ENCODE measurements at places on chromosomes 7 and 10.
A peak's percentile ranks its signal among the peaks of the same experiment; 100 is the strongest.

- no peak for DNase-seq
Measured at GRCh38 chr7:128918016-128918665, 7.6 kb upstream of the KCP start.

DNA sequence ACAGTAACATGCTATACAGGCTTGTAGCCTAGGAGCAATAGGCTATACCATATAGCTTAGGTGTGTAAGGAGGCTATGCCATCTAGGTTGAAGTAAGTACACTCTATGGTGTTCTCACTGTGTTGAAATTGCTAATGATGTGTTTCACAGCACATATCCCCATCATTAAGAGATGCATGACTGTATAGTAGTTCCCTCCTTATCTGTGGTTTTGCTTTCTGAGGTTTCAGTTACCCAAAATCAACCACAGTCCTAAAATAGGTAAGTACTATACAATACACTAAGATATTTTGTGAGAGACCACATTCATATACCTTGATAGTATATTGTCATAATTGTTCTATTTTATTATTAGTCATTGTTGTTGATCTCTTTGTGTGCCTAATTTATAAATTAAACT is 12.7 kb downstream of the FZD1 start:
- DNase-seq: no peak

DNA sequence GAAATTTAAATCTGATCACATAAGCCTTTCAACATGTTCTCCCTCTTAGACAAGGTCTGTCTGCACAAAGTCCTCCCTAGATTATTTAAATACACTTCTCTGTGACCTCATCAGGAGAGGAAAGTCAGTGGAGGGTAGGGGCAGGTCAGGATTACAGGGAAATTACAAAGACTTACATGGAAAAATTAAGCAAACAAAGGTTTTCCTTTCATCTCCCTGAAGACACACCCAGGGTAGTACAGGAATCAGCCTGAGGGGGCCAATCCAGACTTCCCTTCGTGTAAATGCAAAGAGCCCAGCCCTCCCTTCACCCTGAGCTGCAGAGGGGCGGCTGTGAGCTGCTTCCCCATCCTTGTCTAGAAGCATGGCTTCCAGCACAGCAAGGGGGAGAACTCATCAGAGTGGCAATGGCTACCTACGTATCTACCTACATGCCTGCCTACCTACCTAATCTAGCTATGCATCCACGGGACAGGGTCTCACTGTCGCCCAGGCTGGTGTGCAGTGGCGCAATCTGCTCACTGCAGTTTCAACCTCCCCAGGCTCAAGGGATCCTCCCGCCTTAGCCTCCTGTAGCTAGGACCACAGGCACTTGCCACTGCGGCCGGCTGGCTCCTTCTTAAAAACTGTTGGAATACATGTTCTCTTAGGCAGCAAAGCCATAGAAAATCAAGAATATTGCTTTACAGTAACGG is 33.2 kb downstream of the PITRM1 start:
- DNase-seq: no peak

GRCh38 chr7:109552017-109552416 is 982.3 kb downstream of the DNAJB9 start:
- no peak for DNase-seq

DNA sequence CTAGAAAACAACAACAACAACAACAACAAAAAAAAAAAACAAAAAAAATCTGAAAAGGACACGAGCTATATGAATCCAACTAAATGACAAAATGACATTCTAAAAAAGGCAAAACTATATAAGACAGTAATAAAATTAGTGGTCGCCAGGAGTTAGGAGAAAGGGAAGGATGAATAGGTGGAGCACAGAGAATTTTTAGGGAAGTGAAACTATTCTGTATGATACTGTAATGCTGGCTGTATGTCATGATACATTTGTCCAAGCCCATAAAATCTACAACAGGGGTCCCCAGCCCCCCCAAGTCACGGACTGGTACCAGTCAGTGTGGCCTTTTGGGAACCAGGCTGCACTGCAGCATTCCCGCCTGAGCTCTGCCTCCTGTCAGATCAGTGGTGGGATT is 2.8 kb upstream of the PUS7 start:
- DNase-seq: no peak

GRCh38 chr10:104735757-104736391 is 94.8 kb downstream of the SORCS3 start:
- no peak for DNase-seq

- peak; percentile 60 for DNase-seq
Measured at GRCh38 chr10:89369156-89370105, 8.4 kb upstream of the IFIT1B start.

DNA sequence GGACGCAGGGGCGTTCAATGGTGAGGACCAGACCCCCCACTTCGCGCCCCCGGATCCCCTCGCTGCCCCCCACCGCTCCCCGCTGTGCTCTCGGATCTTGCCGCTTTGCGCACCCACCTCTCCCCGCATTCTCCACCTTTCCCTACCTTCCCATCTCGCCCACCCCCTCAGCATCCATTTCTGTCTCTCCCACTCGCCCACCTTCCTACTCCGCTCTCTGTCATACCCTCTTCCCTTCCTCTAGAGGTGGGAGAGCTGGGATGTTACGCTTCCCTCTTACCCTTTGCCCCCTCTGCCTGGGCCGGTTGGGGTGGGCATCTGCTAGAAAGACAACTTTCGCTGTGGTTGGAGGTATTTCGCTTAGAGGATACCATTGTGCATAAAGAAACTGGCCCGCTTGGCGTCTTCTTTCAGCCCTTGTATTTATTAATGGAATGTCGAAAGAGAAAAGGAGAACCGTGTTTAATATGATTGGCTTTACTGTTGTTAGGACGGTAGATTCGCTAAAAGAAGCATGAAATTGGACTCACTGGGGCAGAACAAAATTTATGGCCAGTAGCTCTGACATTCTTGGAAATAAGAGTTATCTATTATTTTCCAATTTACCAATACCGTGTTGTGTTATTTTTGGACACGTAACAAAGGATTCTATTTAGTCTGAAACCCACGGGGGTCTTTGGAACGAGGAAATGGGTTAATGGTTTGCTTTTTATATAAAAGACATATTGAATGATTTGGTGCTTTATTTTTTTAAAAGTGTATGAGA is 873 bp downstream of the PRKAR2B start:
- no peak for DNase-seq

- peak; percentile 63 for DNase-seq
Measured at GRCh38 chr7:101238226-101239182, 902 bp upstream of the CLDN15 start.

DNA sequence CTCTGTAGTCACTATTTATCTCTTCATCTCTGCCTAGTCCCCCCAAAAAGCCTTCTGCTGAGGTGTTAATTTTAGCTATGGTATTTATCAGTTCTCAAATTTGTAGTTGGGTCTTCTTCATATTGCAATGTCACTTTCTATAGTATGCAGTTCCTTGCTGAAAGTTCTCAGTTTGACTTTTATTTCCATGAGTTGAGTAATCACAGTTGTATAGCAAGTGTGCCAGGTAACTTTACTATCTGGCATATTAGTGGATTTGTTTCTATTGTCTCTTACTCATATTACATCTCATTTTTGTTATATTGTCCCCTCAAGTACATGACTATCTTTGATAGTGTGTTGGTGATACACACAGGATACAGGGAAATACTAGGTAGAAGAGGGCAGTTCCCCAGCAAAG is 152.8 kb downstream of the CUBN start:
- no peak for DNase-seq

- no peak for DNase-seq
Measured at GRCh38 chr10:107915215-107915610, 750.7 kb upstream of the SORCS1 start.

DNA sequence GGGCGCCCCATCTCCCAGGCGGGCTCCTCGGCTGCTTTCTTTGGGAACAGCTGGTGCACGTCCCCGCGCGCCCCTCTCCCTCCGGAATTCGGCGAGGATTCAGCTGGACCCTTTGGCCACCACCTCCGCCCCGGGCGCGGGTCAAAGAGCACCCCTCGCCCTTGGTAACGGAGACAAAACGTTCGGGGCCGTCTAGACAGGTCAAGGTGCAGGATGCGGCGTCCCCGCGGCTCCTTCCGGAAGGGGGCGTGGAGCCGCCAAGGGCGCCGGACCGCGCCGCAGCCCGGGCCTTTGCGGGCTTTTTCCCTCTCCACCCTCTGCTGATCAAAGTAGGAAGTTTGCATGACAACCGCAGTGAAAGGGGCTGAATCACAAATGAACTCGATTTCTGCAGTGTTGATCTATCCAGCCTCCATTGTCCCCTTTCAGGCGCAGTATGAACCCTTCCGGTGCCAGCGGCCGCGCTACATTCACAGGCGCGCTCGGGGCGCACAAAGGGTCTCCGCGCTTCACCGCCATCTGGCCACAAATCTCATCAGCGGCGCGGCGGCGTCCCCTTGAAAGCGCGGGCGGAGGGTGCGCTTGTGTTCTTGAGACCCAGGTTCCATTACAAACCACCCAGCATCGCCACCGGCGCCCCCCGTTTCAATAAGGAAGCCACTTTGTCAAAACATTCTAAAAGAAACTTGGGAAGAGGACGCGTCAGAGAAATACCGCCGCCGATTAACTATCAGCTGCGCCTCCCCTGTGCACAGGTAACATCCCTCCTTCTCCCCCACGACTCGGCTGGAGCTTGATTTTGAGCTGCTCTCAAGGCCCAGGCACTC is 36.4 kb downstream of the CNPY1 start:
- no peak for DNase-seq

All from right lobe of liver (tissue), 6 donors.